Ovary (tissue), 10 donors: ENCODE measurements at places on chromosomes 1 and 21. TPM values are rescaled to one million over a fixed set of nuclear protein-coding genes. Genes with fewer than 3 reads are reported as not detected.

TMEM52 gene
- 1.4 TPM for polyA plus RNA-seq

CSMD2 gene
- polyA plus RNA-seq: 0.04 TPM

SMIM1 gene
- 10.7 TPM for polyA plus RNA-seq

EFNA1 gene
- polyA plus RNA-seq: 18.6 TPM

FCRL3 gene
- polyA plus RNA-seq: 0.32 TPM

OR2T11 gene
- not detected for polyA plus RNA-seq

UBL4B gene
- polyA plus RNA-seq: not detected

LIPI gene
- not detected for polyA plus RNA-seq

KRTAP7-1 gene
- polyA plus RNA-seq: not detected

CR1 gene
- polyA plus RNA-seq: 5.8 TPM

PTPN14 gene
- polyA plus RNA-seq: 16.5 TPM

OVAAL gene
- polyA plus RNA-seq: not detected

MIXL1 gene
- polyA plus RNA-seq: 0.23 TPM
